ENCODE measurements at places on chromosomes 7 and 10.

GRCh38 chr7:89797965-89798598, 356.2 kb upstream of the STEAP1 start:
- DNase-seq = no peak

- DNase-seq = no peak
These were observed 9.3 kb downstream of the DAGLB start for GRCh38 chr7:6438427-6438826.

- no peak for DNase-seq
These were observed 127.8 kb upstream of the NPSR1 start for GRCh38 chr7:34530259-34530658.

- DNase-seq = no peak
These were observed 185.8 kb upstream of the PRSS1 start for GRCh38 chr7:142563470-142563869.

- no peak for DNase-seq
These were observed 1.0 kb downstream of the ATE1 start for GRCh38 chr10:121926671-121927317.

DNA sequence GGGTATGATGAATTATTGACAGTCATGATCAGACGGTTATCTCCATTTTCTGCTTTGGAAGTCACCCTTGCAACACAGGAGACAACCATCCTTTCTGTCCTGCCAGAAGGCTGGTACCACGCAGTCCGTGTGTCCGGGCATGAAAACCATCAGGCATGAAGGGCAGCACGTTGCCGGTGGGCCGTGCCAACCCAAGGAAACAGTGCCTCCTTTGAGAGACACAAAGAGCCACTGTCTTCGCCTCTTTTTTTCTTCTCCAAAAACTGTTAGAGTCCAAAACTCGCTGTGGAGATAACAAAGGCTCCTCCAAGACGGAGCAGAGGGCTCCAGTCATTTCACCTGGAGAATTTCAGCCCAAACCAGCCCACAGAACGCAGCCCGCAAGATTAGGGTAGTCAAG, 60.4 kb upstream of the ARHGAP21 start:
- DNase-seq = no peak

DNA sequence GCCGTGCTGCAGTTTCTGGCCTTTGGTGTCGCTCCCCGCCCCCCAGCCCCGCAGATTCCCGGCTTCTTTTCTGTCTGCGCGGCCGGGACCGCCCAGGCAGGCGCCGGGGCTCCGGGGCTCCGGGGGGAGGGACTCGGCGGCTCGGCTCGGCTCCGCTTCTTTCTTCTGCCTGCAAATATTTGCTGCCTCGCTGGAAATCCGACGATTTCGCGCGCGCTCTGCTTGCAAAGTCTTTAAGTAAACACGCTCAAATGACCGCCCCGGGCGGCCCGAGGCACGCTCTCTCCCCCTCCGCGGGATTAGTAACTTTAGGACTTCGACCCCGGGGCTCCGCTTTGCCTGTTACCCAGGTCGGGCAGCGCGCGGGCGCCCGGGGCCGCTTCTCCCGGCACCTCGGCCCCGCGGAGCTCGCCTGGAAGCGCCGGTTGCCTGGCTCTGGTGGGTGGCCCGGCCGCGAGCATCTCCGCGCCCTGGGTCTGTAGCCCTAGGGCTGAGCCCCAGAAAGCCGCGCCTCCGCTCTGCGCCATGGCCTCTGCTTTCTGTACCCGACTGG, 3.9 kb upstream of the GATA3 start:
- no peak for DNase-seq

- DNase-seq = no peak
These were observed 187.4 kb downstream of the CYP26A1 start for GRCh38 chr10:93261089-93261488.

DNA sequence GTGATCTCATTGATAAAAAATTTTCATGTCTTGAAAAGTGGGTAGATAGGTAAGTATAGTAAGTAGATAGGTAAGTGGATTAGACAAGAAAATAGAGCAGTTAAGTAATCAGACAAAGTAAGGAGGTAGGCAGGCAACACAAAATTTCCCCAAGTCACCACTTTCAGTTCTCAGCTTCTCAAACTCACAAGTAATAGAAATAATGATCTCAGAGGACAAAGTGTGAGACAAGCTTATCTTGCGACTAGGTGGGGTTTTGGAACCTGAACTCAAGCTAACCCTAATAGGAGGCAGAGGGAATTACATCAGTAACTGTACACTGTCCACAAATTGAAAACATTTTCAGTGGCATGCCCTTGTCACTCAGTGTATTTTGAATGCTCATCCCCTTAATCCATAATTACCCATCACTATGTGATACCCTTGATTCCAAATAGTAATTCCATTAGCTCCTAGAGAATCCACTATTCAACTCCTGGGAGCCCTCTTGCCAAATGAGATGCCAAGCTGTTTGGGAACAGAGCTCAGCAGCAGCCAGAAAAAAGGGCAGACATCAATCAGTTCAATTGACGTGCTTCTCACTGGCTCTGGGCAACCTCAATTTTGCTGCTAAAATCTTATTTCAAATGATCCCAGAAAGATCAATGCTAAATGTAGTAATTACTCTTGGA, 703.2 kb downstream of the XPNPEP1 start:
- no peak for DNase-seq

DNA sequence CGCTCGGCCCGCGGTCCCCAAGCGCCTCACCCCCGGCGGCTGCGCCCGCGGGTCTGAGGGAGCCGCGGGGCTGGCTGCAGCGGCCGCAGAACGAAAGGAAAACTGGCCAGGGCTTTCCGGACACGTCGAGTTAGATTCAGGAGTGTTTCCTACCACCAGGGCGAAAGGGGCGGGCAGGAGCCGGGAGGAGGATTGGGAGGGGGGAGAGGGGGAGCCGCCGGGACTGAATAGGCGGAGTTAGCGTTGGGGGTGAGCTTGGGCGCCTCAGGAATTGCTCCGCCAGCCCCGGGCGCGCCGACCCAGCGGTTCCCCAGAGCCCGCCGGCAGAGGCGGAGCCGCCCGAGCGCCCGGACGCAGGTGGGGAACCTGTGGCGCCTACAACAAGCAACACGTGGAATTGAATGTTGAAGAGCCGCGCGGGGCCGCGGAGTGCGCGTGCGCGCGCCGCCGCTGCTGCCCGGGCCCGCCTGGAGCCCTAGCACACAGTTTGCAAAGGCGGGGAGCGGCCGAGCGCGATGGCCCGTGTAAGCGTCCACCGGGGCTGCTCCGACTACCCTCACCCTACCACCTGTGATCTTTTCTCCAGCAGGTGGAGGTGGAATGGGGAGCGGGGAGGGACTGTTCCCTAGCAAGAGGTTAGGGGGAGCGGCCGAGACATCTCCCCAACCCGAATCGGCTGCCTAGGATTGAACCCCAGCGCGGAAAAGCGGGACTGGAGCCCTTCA, at the start of gene CADPS2:
CADPS2 (minus strand) TSS at position 104 of the 725 bp plus-strand sequence. CDS start 123 bp downstream, outside the sequence.
- DNase-seq = no peak

- peak; percentile 16 for DNase-seq
These were observed 605 bp downstream of the SUFU start for GRCh38 chr10:102504179-102504975.

- no peak for DNase-seq
These were observed 99.5 kb downstream of the GPR85 start for GRCh38 chr7:112987171-112987570.

GRCh38 chr7:93147363-93147762, 822 bp downstream of the SAMD9L start:
- peak; percentile 1 for DNase-seq

DNA sequence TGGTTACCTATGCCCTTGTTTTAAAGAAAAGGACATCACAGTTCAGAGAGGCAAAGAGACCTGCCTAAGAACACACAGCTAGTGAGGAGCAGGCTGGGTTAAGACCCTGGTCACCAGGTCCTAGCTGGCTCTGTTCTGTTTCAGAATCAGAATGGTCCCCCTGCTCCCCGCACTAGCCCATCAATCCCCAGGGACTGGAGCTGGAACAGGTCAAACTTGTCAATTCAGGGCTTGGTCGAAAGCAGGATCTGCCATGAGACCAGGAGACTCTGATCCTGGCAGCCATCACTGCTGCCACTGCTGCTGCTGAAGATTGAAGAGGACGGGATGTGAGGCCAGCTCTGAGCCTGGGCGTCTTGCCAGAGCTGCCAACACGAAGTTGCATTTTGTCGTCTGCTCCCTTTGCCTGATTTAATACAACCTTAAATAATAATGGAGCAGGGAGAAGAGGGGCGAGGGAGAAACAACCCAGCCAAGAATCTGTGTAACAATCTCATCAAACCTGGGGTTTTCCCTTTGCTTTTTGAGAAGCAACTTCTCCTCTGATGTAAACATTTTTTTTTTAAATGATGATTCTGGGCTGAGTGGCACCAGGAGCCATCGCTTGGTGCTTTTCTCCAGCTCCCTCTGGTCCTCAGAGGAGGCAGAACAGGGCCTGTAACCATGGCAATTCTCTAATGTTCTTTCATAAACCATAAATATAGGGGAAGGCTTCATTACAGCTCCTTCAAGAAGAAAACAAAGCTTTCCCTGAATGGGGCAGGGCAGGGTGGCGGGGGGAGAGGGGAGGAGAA, 119.0 kb upstream of the SORCS3 start:
- no peak for DNase-seq

DNA sequence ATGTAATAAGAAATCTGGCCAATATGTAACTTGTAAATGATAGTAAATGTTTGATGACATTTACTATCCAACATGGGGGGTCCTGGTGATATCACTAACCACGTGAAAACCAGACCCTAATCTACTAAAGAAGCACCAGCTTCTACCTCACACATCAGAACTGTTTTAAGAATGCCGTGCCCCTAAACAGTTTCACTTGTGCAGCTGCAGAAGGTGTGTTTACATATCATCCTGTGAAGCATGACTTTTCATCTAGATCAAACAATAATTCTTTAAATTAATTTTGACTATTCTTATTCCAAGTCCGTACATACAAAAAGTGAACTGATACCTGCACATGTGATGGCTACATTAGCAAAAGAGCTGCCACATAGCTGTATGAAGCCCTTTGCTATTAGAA, 61.0 kb downstream of the STEAP1B start:
- DNase-seq = no peak

- DNase-seq = no peak
These were observed 156.9 kb downstream of the PLCE1 start for GRCh38 chr10:94150541-94151184.

DNA sequence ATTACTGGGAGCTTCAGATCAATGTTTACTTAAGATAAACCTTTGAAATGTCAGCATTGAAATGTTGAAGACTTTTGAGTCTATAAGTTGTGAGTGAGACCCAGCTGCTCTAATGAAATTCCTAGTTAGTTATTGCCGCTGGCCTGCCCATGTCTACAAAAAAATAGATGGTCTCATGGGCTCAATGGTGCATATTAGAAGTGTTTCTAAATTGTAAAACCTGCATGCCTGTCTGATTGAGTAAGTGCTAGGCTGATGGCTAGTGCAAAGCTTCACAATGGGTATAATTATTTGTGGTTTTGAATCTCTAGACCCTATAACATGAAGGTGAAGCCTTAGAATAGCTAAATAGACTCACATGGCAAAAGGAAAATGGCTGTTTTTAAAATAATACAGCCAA, 234.5 kb downstream of the SORCS3 start:
- DNase-seq = no peak

Data from T-helper 9 cell (primary cell).